ENCODE measurements at places on chromosomes 2 and 18. TPM values are rescaled to one million over a fixed set of nuclear protein-coding genes. Genes with fewer than 3 reads are reported as not detected.

Gene MBD1
- 113 TPM for total RNA-seq

Gene REG3G
- not detected for total RNA-seq

Gene APOB
- total RNA-seq = not detected

Gene ST3GAL5
- total RNA-seq = 39.3 TPM

Gene NYAP2
- total RNA-seq = not detected

Measured in naive thymus-derived CD4-positive, alpha-beta T cell (primary cell).